Activated CD4-positive, CD25-positive, alpha-beta regulatory T cell (primary cell): ENCODE measurements at places on chromosomes 7 and 10.

- DNase-seq: no peak
Measured at GRCh38 chr7:25444991-25445390, 216.7 kb upstream of the NPVF start.

GRCh38 chr10:77073663-77073960, 564.0 kb downstream of the KCNMA1 start:
- DNase-seq: no peak

DNA sequence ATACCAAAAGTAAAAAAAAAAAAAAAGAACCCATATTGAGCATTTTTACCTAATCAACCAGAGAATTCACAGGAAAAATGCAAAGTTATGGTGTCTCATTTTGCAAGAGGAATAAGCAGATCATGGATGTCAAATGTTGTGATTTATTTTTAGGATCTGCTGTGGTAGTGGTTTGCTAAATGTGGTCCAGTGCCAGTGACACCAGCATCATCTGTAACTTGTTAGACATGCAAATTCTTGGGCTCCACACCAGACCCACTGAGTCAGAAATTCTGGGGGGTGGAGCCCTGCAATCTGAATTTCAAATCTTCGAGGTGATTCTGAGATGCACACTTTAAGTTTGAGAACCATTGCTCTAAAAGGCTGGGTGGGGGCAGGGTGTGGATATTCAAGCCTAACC, 30.1 kb upstream of the ZEB1 start:
- DNase-seq: no peak

GRCh38 chr10:91694170-91694794, 61.4 kb upstream of the PPP1R3C start:
- DNase-seq: no peak

GRCh38 chr7:81637534-81637933, 132.3 kb downstream of the HGF start:
- DNase-seq: no peak

- no peak for DNase-seq
Measured at GRCh38 chr10:26977635-26978034, 116.9 kb upstream of the ABI1 start.

DNA sequence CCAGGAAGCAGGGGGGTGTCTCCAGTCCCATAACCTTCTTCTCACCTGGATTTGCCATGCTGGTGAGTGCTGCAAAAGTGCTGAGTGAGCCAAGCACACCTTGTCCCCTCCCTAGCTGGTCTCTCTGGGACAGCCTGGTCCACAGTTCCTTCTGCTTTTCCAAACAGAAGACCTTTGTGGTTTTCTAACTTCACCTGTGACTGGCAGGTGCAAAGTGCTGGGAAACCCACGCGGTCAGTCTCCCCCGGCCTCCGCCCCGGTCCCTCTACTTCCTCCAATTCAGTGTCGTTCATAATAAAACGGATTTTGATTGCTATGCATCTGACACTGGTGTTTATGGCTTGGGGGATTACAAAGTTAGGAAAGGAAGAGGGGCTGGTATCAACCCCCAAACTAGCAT, 37.1 kb downstream of the RBAK start:
- DNase-seq: no peak

DNA sequence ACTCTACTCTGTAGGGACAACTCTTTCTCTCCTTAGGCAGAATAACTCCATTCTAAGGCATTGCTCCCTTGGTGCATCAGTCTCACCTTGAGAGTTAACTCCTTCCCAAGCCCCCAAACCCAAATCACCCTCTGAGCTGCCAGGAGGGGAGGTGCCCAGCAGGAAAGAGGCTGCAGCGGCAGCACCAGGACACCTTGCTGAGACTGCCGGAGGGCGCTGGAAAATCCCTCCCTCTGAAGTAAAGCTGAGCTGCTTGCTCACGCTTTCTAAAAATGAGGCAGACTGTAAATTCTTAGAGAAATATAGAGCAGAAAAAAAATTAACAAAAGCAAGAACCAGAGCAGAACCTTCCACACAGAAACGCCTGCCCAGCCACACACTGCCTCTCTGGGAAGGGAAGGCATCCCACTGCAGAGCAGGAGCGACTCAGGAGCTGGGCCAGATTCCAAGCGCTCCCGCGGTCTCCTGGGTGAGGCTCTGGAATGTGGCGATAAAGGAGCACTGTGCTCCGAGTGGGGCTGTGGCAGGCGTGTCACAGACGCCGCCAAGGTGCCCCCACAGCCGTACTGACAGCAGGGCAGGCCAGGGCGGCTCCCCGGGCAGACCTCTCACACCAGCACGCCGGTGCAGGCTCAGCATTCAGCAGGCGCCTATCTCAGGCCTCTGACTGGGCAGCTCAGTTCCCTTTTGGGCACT, 202.1 kb downstream of the TNS3 start:
- no peak for DNase-seq

DNA sequence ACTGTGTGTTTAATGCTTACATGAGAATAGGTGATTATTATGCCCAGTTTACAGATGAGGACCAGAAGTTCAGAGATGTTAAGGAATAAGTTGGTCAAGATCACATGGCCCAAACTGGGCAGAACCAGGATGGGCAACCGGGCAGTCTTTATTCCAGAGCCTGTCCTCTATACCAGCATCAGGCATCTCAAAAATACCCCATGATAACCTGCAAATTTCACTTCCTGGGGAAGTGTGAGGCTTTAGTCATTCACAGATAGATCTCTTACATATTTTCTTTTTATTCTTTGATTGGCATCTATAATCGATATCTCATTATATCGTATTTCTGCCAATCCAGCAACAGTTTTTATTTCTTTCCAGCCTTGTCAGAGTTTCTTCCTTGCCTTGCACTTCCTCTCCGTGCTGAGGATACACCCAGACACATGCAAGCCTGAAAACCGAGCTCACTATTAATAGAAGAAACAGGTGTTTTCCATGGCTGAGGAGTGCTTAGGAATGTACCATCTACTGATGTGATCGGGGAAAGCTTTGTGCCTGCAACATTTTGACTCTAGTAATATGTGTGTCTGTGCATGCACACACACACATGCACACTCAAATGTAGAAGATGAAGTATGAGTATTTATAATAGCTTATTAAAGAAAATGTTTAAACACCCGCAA, 82.4 kb downstream of the CREM start:
- DNase-seq: no peak

DNA sequence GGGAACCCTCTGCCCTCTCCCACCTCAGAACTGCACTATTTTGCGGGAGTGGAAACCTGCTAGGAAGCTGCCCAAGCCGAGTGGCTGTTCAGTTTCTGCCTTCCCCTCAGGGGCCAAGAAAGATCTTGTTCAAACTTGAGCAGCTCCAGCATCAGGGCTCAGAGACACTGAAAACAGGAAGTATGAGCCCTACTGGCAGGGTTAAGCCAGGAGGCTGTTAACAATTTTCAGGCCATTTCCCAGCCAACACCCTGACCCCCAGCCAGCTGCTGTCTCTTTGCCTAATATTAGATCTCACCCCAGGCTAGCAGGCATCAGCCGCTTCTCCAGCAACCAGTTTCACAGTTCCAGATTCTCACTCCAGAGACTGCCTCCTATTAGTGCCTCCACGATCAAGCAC, 9.2 kb downstream of the PLAU start:
- DNase-seq: no peak

- DNase-seq: no peak
Measured at GRCh38 chr10:1362589-1363445, 306.6 kb downstream of the WDR37 start.

GRCh38 chr10:44341886-44342285, 43.0 kb downstream of the CXCL12 start:
- no peak for DNase-seq

DNA sequence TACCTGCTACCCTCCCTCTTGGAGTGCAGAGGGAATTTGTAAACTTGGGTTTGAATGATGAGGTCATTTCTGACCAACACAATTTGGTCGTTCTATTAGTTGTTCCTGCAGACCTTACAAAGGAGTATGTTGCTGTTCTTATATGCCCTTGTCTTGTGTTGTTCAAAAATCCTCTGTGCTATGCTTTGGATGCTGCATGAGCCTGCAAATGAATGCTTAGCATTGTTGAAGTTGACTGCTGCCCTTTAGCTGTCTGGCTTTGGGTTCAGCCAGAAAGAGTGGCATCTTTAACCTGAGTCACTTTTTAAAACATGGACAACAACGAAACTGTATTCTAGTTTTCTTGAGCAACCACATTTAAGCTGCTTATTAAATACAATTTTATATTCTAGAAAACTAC, 80.3 kb downstream of the SND1 start:
- no peak for DNase-seq

GRCh38 chr10:14120812-14121211, 209.9 kb downstream of the FRMD4A start:
- no peak for DNase-seq

GRCh38 chr10:44339218-44339617, 45.7 kb downstream of the CXCL12 start:
- no peak for DNase-seq

DNA sequence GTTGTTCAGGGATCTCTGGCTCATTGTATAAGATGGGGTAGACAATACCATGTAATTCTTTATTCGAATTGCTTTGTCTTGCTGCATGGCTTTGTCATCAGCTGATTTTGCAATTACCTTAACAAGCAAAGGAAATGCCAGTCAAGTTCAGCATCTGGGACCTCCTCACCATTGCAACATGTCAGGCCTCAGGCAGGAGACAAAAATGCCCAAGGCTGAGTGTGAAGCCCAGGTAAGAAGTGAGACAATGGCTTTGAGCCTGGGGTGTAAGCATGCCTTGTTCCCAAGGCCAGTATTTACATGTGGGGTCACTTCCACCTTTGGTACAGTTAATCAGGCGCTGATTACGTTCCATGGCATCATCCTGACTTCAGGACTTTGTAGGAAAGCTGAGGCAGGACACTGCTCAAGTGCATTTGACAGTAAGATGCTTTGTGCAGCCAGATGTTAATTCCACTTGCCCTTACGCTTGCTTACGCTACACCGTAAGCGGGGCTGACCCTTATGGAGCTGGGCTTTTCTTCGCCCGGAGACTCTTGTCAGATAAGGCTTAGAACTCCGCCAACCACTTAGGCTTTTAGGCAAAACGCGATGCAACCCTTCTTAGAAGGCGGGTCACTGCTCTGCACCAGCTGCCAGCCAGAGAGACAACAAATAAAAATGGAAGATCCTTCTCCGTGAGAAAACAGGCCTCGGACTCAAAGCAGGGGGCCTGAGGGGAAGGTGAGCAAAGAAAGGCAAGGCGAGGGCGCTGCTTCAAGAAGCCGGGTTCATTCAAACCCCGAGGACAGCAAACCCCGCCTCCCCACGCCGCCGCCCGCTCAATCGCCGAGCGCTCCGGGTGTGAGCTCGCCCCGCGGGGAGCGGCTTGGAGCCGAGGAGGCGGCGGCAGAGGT, 1.3 kb upstream of the SP4 start:
- no peak for DNase-seq
